ENCODE measurements at places on chromosomes 7 and 10.
A peak's percentile ranks its signal among the peaks of the same experiment; 100 is the strongest.

DNA sequence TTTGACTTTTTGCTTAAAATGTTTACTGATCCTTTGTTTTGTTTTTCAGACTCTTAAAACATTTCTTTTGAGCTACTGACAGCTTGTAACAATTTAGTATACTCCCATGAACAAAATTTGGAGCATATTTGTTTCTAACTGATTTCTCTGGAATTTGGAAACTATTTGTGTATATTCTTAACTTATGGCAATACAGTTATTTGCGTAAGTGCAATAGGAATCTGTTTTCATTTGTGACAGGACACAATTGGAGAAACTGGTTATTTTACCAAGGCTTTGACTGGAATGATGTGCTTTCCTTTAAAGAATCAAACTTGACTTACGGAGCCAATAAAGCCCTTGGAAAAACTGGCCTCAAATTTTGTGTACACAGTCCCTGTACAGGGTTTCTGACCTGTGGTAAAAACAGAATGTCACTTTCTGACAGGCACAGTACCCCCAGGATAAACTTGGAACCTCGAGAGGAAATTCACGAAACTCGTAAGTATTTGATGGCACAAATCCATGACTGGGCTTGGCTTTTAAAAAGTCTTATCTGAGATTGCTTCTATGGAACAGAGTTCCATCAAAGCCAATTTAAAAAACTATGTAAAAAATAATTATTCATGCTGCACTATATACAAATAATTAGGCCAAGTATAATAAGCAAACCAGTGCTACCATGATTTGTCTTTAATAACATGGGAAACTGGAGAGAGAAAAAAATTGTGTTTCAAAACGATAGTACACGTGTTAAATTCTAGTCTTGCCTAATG is 70.4 kb downstream of the ST8SIA6 start:
- DNase-seq, result no peak

GRCh38 chr7:191105-191980 is 1.0 kb upstream of the FAM20C start:
- peak; percentile 90 for DNase-seq

GRCh38 chr7:29844559-29844958 is 38.3 kb downstream of the WIPF3 start:
- no peak for DNase-seq

DNA sequence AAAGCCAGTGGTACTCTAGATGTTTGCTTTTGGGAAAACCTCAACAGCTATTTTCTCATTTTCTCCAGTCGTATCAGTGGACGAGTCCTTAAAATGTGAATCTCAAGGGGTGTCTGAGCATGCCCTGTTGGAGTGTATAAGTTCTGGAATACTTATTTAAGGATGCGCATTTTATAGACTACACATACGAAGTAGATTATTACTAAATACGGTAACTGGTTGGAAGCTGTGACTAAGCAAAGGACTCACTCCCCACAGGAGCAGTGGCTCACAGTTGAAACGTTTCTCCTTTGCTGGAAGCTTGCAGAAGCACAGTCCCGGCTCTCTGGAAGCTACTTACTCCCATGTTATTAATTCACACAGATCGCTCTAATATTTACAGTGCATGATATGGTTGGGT is 90.8 kb upstream of the DNAJB6 start:
- no peak for DNase-seq

GRCh38 chr7:82209179-82209747 is 234.3 kb downstream of the CACNA2D1 start:
- no peak for DNase-seq

Data from NCI-H2171 treated with DMSO at 0.1 percent for 48 hours (cell line).